ENCODE measurements at places on chromosomes 12 and 14. TPM values are rescaled to one million over a fixed set of nuclear protein-coding genes. Genes with fewer than 3 reads are reported as not detected.

- no peak for DNase-seq
Observed at GRCh38 chr14:35689000-35689460, 120.1 kb downstream of the RALGAPA1 start.

DNA sequence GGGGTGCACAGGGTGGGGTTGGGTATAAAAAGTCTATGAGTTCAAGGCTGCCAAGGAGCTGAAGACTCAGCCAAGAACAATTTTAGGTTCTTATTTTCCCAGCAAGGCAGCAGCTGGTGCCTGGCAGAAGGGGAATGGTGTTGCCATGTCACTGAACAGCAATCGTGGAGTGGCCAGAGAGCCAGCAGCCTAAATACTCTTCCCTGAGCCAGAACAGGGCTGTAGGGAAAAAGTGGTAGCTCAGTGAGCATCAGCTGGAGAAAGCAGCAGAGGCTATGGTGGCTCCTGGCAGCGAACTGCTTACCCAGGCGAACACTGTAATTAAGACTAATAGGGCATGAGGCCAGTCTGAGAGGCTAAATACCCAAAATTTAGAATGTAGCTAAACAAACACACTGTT lies 334.9 kb downstream of the RMST start:
- DNase-seq, result no peak

- DNase-seq, result peak; percentile 15
Observed at GRCh38 chr12:66678338-66679275, at the start of gene GRIP1. TSS of gene GRIP1 (minus strand) at chr12:66679076. CDS start at chr12:66678904, 172 bp downstream.

DNA sequence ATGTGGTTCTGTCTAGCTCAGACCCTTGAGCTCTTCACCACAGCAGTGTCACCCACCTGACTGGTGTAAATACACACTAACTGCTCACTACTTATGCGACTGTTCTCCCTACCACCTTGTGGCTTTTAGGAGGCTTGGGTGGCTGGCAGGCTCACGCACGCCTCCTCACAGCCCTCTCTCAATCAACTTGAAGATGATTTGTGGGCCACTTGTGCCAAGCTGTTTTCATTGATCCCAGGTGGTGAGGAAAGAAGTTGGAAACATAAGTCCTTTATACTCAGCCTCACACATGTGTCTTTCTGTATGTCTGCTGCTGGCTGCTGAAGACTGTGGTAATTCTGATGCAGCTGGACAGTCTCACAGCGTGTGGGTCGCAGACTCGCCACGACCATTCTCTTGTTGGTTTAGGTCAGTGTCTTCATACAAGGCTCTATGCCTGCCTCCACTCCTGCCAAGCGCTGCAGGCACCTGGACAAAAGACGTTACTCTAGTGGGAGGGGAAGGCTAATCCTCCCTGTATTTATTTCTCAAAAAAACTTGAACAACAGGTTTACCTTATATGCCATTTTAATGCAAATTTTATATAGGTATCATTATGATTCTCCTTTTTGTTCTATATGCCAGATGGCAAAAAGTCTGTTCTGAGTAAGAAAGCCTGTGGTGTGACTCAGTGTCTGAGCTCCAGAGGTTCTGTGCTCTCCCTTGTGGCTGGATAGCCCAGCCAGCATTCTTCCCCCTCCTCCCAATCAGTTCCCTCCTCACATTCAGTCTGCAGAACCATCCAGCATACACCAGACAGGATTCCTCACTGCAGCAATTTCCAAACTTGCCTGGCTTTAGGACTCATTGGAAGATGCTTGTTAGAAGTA lies 115.6 kb downstream of the DIP2B start:
- DNase-seq, result peak; percentile 30

- DNase-seq, result peak; percentile 59
Observed at GRCh38 chr14:54881761-54882401, 20.7 kb downstream of the GCH1 start.

- no peak for DNase-seq
Observed at GRCh38 chr12:80157645-80158044, 58.3 kb downstream of the OTOGL start.

GRCh38 chr12:45216230-45216982 lies 511 bp downstream of the ANO6 start:
- peak; percentile 66 for DNase-seq

GRCh38 chr12:96047229-96048211 lies 12.1 kb upstream of the LTA4H start:
- DNase-seq, result no peak

DNA sequence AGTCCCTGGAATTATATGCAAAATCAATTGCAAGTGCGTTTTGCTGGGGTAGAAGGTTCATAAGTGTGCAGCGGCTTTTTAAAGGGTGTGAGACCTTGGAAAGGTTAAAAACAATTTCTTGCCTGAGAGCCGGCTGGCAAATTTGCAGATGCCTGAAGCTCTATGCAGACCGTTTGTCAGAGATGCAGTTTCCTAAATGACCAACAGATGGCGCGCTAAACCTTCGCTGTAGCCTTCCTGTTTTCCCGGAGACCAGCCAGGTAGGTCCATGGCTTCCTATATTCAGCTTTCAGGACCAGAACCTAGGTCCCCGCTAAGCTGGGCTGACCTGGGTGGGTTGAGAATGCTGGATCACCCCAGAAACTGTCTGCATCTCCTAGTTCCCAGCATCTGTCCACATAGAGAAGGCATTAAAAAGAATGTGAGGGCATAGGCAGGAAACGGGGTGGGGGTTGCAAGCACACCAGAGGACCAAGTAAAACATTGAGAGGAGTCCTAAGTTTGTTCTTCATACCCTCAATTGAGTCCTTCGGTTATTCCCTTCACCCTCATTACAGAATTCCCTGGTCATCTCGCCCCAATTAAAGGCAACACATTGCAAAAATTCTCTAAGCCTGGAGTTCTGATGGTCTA lies 5.7 kb upstream of the NOS1 start:
- DNase-seq, result peak; percentile 84

GRCh38 chr12:124525455-124525854 lies 42.0 kb downstream of the NCOR2 start:
- DNase-seq, result no peak

DNA sequence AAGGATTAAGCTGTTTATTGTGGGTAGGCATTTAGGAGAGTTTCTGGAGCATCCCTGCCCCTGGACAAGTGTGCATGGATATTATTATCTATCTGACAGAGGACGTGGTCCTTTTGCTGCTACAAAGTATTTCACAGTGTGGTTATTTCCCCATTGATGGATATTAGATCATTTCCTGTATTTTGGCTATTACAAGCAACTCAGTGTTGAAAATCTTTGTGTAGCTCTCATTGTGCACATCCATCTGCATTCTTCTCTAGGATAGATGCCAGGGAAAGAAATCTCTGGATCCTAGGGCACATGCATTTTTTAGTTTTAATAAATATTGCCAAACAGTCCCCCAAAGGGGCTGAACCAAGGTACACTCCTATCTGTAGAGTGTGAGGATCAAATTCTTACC lies 154.3 kb upstream of the SRRM4 start:
- no peak for DNase-seq

GRCh38 chr14:28966416-28967233 lies 200.0 kb downstream of the FOXG1 start:
- no peak for DNase-seq

DNA sequence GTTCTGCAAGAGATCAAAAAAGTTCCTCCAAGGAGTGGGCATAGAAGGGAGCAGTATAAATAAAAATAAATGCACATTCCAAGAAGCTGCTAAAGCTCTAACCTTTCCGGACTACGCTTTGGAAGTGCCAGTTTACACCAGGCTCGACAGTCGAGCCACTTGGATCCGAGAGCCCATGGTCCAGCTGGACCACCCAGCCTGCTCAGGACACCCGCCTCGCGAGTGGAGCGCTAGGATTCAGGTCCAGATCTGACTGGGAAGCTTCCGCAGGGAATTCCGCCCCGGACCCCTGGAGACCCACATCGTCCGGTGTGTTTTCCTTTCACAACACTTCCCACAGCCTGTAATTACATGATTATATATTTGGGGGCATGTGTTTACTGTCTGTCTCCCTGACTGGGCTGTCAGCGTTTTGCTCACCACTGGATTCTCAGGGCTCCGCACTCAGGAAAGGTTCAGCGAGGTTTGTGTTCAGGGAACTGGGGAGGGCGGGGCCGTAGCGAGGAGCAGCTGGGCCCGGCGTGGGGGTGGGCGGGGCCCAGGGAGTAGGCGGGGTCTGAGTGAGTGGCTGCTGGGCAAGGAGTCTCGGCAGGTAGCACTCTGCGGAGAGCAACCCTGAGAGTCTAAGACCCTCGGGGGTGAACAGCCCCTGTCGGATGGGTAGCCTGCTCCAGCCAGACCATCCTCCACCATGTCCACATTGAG lies 52.3 kb upstream of the TMEM263 start:
- DNase-seq, result peak; percentile 37

GRCh38 chr12:69096669-69097335 lies 142.6 kb upstream of the CPSF6 start:
- no peak for DNase-seq

DNA sequence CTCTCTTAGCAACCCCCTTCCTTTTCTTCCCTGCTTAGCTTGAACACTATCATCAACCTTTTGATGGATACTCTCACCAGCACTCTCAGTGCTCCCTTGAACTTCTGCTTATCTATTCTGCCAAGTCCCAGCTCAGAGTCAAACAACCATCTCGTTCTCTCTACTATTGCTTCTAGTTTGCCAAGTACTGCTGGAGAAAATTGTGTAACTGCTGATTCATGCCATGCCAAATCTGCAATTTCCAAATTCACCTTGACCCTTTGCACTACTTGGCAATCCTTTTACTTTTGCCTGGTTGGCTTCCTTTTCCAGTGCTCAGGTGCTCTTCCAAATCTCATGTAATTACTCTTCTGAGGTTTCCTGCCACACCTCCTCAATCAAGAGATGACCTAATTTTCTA lies 2.8 kb upstream of the CCDC196 start:
- DNase-seq, result no peak

- no peak for DNase-seq
Observed at GRCh38 chr12:129053232-129053631, 200.0 kb downstream of the GLT1D1 start.

DNA sequence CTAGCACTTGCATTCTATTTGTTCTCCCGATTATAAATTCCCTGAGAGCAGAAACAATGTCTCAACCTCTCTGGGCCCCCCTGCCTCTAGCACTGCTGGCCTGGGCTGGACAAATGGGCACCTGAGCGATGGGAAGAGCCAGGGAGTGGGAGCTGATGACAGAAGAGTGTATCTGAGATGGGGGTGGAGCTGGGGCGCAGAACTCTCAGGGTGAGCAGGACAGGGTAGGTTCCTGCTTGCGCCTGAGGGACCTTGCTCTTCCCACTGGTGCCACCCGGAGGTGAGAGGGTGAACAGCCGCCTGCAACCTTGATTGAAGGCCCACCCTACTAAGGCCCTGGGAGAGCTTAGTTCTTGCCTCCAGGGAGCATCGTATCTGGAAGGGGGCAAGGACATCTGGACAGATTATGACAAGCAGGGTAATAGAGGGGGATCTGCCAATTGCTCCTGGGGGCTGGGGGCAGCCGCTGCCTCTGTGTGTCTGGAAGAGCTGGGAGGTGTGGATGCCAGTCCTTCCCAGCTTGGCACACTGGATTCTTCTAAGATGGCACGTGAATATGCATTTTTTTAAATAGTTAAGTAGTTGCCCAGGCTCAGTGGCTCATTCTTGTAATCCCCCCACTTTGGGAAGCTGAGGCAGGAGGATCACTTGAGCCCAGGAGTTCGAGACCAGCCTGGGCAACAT lies 43.0 kb upstream of the TSPAN9 start:
- DNase-seq, result no peak

DNA sequence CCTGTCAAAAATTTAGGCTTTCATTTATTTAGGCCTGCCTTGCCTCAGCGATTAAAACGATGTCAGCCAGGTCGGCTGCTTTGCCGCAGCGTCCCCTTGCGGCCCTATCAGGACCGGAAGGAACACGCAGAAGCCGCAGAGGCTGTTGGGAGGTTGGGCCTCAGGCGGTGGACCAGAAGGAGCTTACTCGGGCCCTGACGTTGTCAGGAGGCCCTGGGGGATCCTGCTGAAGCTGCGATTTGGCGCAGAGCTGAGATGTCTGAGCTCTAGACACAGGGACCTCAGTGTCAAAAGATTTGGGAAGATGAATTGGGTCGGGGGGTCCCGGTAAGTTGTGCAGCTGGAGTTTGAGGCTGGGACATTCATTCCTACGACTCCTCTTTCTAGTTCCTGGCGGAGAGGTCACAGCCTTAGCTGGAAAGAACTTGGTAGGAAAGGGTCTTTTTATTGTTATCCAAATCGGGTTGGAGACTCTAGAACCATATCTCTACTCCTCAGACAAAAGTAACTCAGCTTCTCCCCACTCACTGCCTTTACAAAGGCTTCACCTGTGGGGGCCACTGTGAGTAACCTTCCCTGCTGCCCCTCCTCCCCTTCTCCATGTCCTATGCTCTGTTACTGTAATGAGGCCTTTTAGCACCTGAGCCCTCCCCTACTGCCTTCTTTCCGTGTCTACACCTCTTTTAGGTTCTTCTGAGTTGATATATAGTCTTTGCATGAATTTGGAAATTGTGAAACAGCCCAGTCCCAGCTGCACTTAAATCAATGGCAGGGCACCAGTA lies 6.6 kb upstream of the ABCD2 start:
- no peak for DNase-seq

DNA sequence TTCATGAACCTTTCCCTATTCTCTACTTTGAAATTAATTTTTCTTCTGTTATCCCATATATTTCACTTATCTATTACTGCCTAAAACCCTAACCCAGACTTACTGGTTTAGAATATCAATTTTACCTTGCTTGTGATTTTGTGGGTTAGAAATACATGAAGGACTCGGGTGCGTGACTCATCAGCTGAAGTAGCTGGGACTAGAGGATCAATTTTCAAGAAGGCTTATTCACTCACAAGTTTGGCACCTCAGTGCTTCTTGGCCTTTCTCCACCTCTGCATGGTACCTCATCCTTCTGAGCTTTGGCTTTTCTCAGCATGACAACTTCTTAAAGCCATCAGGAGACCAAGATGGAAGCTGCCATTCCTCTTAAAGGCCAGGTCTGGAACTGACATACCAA lies 57.8 kb downstream of the TMEM117 start:
- no peak for DNase-seq

- DNase-seq, result no peak
Observed at GRCh38 chr12:47114481-47114892, 34.7 kb upstream of the AMIGO2 start.

GRCh38 chr12:94730847-94731246 lies 80.5 kb upstream of the TMCC3 start:
- DNase-seq, result no peak

DNA sequence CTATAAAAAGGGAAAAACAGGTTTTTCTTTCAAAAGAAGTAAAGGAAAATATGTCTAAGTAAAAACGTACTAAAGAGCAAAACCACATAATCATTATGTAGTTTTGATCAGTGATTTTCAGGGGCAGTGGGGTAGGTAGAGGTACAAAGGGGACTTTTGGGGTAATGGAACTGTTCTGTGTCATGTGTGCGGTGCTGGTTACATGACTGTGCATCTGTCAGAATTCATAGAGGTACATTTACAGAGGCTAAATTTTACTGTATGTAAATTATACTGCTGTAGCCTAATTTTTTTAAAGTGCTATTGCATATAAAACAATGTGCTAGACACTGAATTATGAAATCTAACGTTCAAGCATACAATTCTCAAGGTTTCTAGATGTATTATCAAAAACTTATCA lies 2.0 kb downstream of the ESR2 start:
- no peak for DNase-seq

FIGNL2 gene
- 0.82 TPM for polyA plus RNA-seq

UNC79 gene
- polyA plus RNA-seq, result 0.33 TPM

SLCO1B1 gene
- polyA plus RNA-seq, result not detected

MYH6 gene
- polyA plus RNA-seq, result 4.1 TPM

CCDC197 gene
- polyA plus RNA-seq, result not detected

DLGAP5 gene
- not detected for polyA plus RNA-seq

GARIN6 gene
- polyA plus RNA-seq, result not detected

GPR135 gene
- 4.3 TPM for polyA plus RNA-seq

CRY1 gene
- polyA plus RNA-seq, result 16.4 TPM

SMCO2 gene
- polyA plus RNA-seq, result 0.84 TPM

SLC7A8 gene
- 4.9 TPM for polyA plus RNA-seq

All from muscle of arm (tissue), 14 donors.